ENCODE measurements at places on chromosomes 2 and 18. TPM values are rescaled to one million over a fixed set of nuclear protein-coding genes. Genes with fewer than 3 reads are reported as not detected.

Gene FSIP2
- total RNA-seq, result 0.05 TPM

Gene ITGA6
- total RNA-seq, result 2.6 TPM

Gene SERPINB8
- 8.1 TPM for total RNA-seq

Gene C18orf54
- total RNA-seq, result 8.9 TPM

Gene PNKD
- 26.3 TPM for total RNA-seq

Gene UGT1A6
- not detected for total RNA-seq

Gene LDLRAD4
- 28.5 TPM for total RNA-seq

Gene ANKRD36
- 66.5 TPM for total RNA-seq

Gene SMAD7
- total RNA-seq, result 19.0 TPM

Gene RAX
- not detected for total RNA-seq

Gene MAB21L4
- not detected for total RNA-seq

Gene GCG
- not detected for total RNA-seq

Gene RIT2
- not detected for total RNA-seq

Gene EN1
- not detected for total RNA-seq

Gene CHRNA1
- total RNA-seq, result not detected

Gene BOLL
- total RNA-seq, result not detected

Gene ABCG8
- not detected for total RNA-seq

Gene PLCL1
- 2.2 TPM for total RNA-seq

Gene COL4A4
- total RNA-seq, result 0.07 TPM

Gene SATB2
- total RNA-seq, result 0.07 TPM

Gene KCNIP3
- not detected for total RNA-seq

Gene NXPH2
- total RNA-seq, result not detected

Gene NEUROD1
- not detected for total RNA-seq

Gene EFR3B
- total RNA-seq, result 0.09 TPM

Data from T-helper 2 cell treated with Interferon-gamma antibody and Interleukin-4, amounts not matched to agents 100 ng/mL and 5 ng/mL, for 36 hours (primary cell).